Right atrium auricular region (tissue), 2 donors: ENCODE measurements at places on chromosomes 4 and X. TPM values are rescaled to one million over a fixed set of nuclear protein-coding genes. Genes with fewer than 3 reads are reported as not detected.

DNA sequence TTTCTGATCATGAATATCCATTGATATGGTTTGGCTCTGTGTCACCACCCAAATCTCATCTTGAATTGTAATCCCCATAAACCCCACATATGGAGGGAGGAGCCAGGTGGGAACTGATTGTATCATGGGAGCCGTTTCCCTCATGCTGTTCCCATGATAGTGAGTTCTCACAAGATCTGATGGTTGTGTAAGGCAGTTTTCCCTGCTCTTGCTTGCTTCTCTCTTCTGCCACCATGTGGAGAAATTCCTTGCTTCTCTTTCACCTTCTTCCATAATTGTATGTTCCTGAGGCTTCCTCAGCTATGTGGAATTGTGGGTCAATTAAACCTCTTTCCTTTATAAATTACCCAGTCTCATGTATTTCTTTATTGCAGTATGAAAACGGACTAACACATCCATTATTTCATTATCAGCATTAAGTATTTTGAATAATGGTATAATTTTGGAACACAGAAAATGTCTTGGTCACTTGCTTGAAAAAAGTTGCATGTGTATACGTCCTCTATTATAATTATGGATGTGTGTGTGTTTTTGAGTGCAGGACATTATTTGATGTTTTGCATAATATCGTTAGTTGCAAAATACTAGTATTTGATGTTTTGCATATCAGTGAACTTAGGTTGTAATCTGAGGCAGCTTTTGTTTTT lies 334.6 kb downstream of the PCDH10 start:
- no peak for DNase-seq

Gene RNF175
- 5.3 TPM for total RNA-seq

DNA sequence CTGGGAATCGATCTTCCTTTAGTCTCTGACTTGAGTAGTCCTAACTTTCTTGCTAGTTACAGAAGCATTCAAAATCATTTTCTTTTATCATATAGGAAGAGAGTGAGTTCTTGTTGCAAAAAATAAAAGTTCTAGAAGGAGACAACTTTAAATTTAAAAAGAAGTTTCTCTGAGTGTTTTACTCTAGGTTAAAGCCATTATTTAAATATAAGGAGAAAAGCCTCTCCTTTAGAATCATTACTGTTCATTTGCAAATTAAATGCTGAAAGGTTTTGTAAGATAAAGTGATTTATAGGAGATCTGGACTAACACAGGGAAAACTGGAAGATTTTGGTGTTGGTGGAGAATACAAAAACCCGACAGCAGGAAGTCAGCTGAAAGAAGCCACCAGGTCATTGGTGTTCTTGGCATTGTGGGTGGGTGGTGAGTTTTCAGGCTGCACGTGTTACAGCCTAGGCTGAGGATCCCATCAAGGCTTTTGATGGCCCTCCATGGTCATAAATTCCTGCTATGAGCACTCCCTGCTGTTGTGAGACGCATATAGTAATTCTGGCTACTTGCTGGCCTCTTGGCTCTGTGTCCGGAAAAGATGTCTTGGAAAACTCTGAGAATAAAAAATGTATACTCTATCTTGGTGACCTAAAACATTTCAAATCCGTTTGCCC lies 81.6 kb downstream of the GPAT3 start:
- no peak for DNase-seq

Gene SULT1E1
- not detected for total RNA-seq

Gene PLAC1
- total RNA-seq, result not detected

DNA sequence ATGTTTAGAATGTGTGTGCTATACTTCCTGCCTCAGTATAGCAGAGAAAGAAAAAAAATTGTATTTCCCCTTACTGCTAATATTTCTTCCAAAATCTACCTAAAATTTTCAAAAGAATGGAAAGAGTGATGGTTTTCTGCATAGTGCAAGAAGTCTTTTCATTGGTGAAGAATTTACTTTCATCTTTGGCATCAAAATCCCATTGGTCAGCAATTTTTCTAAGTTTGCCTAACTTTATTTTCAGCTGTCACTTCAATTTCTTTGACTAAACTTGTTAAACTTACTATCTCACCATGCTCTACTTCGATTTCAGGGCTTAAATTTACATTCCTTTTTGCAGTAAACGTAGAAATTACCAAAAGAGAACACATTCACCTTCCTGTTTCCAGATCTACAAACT lies 44.5 kb upstream of the MAGEB2 start:
- DNase-seq, result no peak

Gene ERAS
- total RNA-seq, result not detected

DNA sequence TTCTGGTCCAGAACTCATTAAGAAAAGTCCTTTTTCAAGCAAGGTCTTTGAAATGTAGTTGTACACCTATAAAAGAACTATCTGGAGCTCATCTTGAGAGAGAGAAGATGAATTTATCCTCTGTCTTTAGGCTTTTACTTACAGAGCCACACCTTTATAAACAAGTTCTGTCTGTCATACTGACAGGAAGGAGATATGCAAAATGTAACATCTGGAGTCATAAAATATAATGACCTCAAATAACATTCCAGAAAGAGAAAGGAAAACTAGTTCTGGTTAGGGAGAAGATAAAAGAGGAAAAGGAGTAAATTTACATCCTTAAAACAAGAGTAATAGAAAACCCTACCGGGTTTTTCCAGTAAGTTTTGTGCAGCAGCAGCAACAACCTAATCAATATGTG lies 1.3 kb downstream of the INPP4B start:
- no peak for DNase-seq

DNA sequence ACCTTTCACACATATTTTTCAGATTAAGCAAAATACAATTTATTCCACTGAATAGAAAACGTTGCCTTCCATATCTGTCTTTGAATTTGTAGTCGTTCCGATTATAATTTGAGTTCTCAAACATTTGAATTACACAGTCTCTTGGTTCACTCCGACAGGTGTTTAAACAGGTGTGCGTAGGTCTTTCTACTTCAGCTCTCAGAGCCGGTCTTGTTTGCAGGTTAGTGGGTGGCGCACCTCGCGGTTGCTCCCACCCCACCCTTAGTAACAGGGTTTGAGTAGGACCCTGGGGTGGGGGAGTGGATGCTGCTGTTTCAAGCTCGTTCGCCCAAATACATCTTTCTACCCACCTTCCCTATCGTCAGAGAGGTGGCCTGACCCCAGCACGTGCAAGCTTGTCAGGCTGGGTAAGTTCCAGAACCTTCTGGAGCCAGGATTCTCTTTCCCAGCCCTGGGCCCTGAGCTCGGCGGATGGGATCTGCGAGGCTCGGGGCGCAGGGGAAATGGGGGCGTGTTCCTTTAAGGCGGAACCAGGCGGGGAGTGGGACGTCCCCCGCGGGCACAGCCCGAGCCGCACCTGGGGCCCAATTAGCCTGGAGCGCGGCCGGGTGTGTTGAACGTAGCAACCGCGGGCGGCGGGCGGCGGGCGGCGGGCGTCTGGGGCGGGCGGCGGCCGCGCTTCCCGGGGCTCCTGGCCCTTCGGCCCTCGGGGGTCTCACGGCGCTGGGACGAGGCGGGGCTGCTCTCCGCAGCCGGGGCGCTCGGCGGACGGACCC lies at the start of gene FAM149A:
Gene FAM149A, plus strand, starts transcription at position 591 of the 776 bp plus-strand sequence.
- no peak for DNase-seq

GRCh38 chr4:53923921-53924320 lies 140.5 kb downstream of the CHIC2 start:
- no peak for DNase-seq

- DNase-seq, result no peak
Measured at GRCh38 chr4:17033025-17033767, 134.8 kb upstream of the LDB2 start.

Gene HTATSF1
- 76.2 TPM for total RNA-seq

DNA sequence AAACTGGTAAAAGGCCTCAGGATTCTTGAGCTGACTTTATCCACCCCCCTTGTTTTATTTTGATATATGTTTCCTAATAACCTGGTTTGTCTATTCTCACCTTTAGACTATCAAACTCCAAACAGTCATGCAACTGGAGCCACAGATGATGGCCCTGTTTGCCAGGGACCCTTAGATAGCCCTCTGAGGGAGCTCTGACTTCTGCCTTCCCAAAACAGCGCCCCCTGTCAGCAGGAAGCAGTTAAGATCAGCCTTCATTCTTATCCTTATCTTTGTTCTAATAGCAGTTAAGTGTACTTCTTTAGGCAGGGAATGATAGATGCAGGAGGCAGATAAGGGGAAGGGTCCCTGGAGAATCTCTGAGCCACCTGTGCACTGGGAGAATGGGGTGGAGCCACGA lies 27.5 kb upstream of the CXCL13 start:
- DNase-seq, result no peak

Gene CDKN2AIP
- 9.7 TPM for total RNA-seq

GRCh38 chrX:134572816-134573682 lies 85.2 kb downstream of the PLAC1 start:
- no peak for DNase-seq

Gene MAGEA2B
- not detected for total RNA-seq

DNA sequence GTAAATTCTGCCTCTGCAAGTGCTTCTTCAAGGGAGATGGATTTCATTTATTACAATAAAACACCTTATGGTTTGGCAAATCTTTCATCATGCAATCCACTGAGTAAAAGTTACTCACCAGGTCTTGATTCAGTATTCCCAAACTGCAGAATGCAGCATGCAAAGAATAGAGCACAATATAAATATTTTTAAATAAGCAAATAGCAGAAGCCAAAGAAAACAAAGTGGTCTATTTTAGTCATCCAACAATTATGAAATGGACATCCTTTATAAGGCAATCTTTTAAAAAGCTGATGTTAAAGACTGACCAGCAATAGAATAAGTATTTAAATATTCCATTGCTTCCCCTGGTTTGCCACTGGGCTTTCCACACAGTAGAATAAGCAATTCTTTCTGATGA lies 59.5 kb downstream of the SLC39A8 start:
- DNase-seq, result no peak

Gene ENOPH1
- total RNA-seq, result 16.6 TPM

- DNase-seq, result no peak
Measured at GRCh38 chr4:40395908-40396793, 61.0 kb downstream of the CHRNA9 start.

DNA sequence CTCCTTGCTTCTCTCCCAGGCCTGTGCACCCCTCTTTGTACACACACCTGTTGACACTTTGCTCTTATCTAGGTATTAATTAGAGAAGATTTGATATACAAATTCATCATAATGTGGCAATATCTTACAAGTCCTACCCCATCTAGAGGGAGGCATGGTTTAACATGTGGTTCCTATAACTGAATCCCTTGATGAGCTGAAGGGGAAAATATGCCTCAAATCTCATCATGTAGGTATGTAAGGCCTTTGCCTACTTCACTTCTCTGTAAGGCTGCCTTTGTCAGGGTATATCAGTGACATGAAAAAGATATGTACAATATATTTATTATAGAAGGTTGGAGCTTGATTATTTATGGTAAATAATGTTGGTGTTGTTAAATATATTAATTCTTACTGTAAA lies 31.9 kb downstream of the HTR2C start:
- DNase-seq, result no peak

GRCh38 chr4:55859711-55860110 lies 6.3 kb downstream of the EXOC1 start:
- no peak for DNase-seq

Gene PPP2R2C
- 4.6 TPM for total RNA-seq

DNA sequence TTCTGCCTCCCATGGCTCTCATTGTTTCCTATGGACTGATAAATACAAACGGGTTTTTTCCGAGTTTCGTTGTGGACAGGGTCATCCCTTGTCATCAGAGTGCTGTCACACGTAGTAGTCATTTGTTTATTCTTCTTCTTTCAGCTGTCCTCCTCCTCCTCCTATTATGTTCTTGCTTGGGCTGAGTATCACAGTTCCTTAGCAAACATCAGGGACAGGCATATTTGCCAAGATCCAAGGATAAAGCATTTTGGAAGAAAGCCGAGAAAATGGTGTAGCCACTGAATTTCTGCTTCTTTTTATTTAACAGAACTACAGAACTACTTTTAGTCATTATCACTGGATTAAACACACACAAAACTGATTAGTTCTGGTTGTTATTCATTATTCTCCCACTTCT lies 167.9 kb downstream of the MAML3 start:
- no peak for DNase-seq

Gene LGI2
- 1.1 TPM for total RNA-seq

DNA sequence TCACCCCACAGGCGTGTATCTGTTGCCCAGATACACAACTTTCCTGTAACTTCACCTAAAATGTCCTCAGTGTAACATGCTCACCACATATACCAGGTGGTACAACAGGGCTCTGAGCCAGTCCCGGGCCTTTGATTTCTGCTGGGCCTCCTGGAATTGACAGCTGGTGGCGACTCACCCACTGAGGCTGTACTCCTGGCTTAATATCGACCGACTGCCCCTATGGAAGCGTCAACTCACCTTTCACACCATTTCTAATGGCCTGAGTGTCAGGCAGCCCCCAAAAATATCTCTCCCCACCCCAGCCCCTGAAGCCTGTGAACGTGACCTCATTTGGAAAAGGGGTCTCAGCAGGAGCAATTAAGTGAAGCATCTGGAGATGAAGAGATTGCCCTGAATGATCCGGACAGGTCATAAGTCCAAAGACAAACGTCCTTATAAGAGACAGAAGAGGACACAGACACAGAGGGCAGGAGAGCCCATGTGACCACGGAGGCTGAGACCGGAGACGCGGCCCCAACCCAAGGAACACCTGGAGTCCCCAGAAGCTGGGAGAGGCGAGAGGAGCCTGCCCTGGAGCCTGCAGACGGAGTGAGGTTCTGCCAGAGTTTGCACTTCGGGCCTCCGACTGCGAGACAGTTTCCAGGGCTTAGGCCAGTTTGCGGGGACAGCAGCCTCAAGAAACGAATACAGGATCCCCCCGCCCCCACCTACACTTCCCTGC lies 12.6 kb upstream of the MXD4 start:
- DNase-seq, result no peak

Gene TMPRSS11F
- not detected for total RNA-seq

Gene TMPRSS11B
- total RNA-seq, result not detected

DNA sequence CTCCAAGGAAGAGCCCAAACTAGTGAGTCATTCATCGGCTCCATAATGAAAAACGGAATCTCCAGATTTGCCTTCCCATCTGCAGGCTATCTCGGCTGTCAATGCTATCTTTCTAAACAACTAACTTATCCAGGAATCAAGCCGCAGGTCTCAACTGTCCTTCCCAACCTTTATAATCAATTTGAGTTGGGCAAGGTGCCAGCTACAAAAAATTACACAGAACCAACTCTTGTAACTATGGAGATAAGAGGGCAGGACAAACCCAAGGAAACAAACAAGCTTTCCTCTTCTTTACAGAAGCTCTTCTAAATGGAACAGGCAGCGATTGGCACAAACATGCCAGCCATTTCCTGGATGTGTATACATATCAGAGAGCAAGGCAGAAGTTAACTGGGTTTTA lies 61.2 kb upstream of the RAI2 start:
- DNase-seq, result no peak
